ENCODE measurements at places on chromosomes 12 and 14.

DNA sequence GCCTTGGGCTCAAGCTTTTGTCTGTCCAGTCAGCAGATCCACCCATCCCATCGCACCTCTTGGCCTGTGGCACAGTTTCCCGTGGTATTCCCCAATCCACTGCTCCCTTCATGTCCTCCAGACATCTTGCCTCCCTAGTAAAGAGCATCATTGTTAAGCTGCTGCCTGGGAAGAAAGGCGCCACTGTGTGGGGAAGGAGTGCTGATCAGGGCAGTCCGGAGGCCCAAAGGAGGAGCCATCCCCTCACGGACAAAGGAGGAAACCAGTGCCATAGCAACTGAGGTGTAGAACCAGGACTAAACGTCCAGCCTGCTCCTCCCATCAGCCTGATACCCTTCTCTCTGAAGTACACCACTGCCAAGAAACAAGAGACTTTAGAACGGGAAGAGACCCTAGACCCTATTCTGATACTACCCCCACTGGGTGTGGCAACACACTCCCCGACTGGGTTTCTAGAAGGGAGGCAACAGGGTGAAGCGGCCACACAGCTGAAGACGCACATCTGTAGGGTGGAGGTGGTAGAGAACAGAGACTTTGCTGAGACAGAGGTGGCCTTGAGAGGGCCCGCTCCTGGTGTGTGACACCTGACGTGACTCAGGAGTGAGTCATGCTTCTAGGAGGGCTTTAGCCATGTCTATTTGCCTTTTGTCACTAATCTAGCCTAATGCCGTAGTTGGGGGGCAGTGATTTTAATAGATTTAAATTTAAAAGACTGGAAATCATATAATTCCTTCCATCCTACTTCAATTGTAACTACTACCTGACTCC, 185.0 kb downstream of the DPF3 start:
- no peak for DNase-seq

GRCh38 chr12:70002912-70003255, 177.9 kb downstream of the MYRFL start:
- DNase-seq = no peak

DNA sequence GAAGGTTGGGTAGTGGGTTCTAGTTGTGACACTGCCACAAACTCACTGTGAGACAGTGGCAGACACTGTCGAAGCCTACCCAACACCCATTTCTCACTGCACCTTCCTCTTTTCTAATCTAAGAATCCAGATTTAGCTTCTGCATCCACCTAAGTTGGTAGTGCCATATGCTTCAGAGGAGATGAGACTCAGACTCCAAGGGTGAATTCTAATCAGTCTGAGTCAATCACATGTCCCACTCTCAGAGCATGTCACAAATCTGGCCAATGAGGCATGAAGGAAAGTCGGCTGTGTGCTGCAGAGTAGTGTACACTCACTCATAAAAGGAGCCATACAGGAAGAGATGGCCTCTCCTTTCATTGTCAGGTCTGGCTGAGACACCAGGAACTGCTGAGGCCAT, 102.1 kb upstream of the RAP1B start:
- DNase-seq = no peak

GRCh38 chr14:49586673-49587460, 687 bp upstream of the RPS29 start:
- DNase-seq = no peak

GRCh38 chr12:94266796-94267536, 118.6 kb downstream of the PLXNC1 start:
- no peak for DNase-seq

GRCh38 chr14:46369391-46369790, 282.2 kb downstream of the RPL10L start:
- no peak for DNase-seq

GRCh38 chr14:91281346-91281745, 36.8 kb upstream of the GPR68 start:
- no peak for DNase-seq

- DNase-seq = no peak
Measured at GRCh38 chr12:127899971-127900370, 367.0 kb upstream of the TMEM132C start.
